ENCODE measurements at places on chromosomes 13 and 19. TPM values are rescaled to one million over a fixed set of nuclear protein-coding genes. Genes with fewer than 3 reads are reported as not detected.

The RXFP2 gene
- not detected for total RNA-seq

The CGB5 gene
- total RNA-seq, result not detected

The ATP4A gene
- not detected for total RNA-seq

The RYR1 gene
- 1.3 TPM for total RNA-seq

The RNF225 gene
- not detected for total RNA-seq

The CYP2A7 gene
- not detected for total RNA-seq

The GDF15 gene
- 1.3 TPM for total RNA-seq

The PSG7 gene
- total RNA-seq, result not detected

GRCh38 chr13:28093881-28094280, 6.5 kb downstream of the FLT3 start:
- DNase-seq, result no peak
- H3K4me3 ChIP-seq, result no peak overlapping the region
- H3K27me3 ChIP-seq, result peaks cover 5% of the 10 kb centered on the region
- H3K4me1 ChIP-seq, result no peaks in the 10 kb centered on the region
- no peaks in the 10 kb centered on the region for H3K36me3 ChIP-seq

GRCh38 chr13:28349907-28350654, 144.8 kb downstream of the FLT1 start:
- H3K36me3 ChIP-seq, result peaks cover 74% of the 10 kb centered on the region
- no peak for DNase-seq
- peaks cover 75% of the 10 kb centered on the region for H3K4me1 ChIP-seq
- peak overlapping the region; percentile 39 for H3K4me3 ChIP-seq
- peak overlapping the region; percentile 3 for H3K27ac ChIP-seq

GRCh38 chr19:50646074-50646807, 3.0 kb upstream of the C19orf81 start:
- H3K27me3 ChIP-seq, result peaks cover 9% of the 10 kb centered on the region
- no peak for DNase-seq
- H3K4me1 ChIP-seq, result peaks cover 3% of the 10 kb centered on the region
- no peak overlapping the region for H3K4me3 ChIP-seq
- peaks cover 10% of the 10 kb centered on the region for H3K36me3 ChIP-seq

GRCh38 chr13:63409791-63410351, 1994.2 kb upstream of the PCDH20 start:
- no peak overlapping the region for H3K4me3 ChIP-seq
- H3K27me3 ChIP-seq, result peaks cover 1% of the 10 kb centered on the region
- H3K36me3 ChIP-seq, result no peaks in the 10 kb centered on the region
- no peak overlapping the region for H3K27ac ChIP-seq

DNA sequence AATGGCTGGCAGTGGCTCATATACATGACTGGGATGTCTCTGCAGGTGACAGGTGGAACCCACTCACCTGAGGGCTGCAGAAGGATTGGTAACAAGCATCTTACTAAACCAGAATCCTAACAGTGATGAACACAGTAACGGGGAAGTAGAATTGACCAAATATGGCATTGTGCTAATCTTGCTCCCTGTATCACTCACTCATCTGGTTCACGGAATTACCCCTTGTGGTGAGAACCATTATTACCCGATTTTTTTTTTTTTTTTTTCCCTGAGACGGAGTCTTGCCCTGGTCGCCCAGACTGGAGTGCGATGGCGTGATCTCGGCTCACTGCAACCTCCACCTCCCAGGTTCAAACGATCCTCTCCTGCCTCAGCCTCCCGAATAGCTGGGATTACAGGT, 69.5 kb downstream of the PTPRS start:
- H3K27ac ChIP-seq, result no peak overlapping the region
- H3K4me3 ChIP-seq, result no peak overlapping the region
- peaks cover 10% of the 10 kb centered on the region for H3K36me3 ChIP-seq

DNA sequence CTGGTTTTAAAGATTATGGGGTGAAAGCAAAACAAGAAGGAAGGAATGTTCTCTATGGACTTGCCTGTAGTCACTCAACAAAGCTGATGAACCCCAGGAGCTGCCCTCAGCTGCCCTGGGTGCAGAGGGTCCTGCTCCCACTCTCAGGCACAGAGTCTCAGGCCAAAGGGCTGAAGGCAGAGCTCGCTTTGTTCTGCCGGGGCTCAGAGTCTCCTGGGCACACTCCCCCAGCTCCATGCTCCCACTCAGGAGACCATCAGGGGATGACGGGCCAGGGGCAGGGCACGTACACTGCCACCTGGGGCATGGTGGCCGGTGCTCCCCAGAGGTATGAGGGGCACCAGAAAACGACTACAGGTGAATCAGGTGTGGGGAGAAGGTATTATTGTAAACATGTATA, 46.8 kb upstream of the SPACA7 start:
- no peak for DNase-seq
- peaks cover 13% of the 10 kb centered on the region for H3K27me3 ChIP-seq
- H3K4me1 ChIP-seq, result no peaks in the 10 kb centered on the region
- no peak overlapping the region for H3K4me3 ChIP-seq

GRCh38 chr13:49615836-49616675, 12.3 kb upstream of the ARL11 start:
- peaks cover 8% of the 10 kb centered on the region for H3K27me3 ChIP-seq
- no peak for DNase-seq
- peak overlapping the region; percentile 98 for H3K27ac ChIP-seq
- no peaks in the 10 kb centered on the region for H3K36me3 ChIP-seq

- H3K27ac ChIP-seq, result no peak overlapping the region
- H3K36me3 ChIP-seq, result no peaks in the 10 kb centered on the region
- no peak overlapping the region for H3K4me3 ChIP-seq
- H3K4me1 ChIP-seq, result no peaks in the 10 kb centered on the region
Observed at GRCh38 chr13:79589603-79590393, 108.8 kb downstream of the NDFIP2 start.

GRCh38 chr13:76992548-76993001, 694 bp downstream of the CLN5 start:
- DNase-seq, result no peak
- no peaks in the 10 kb centered on the region for H3K36me3 ChIP-seq
- no peaks in the 10 kb centered on the region for H3K27me3 ChIP-seq

- H3K4me1 ChIP-seq, result no peaks in the 10 kb centered on the region
- H3K27ac ChIP-seq, result no peak overlapping the region
- H3K27me3 ChIP-seq, result no peaks in the 10 kb centered on the region
- no peak overlapping the region for H3K4me3 ChIP-seq
- DNase-seq, result no peak
Observed at GRCh38 chr13:47004027-47004426, 107.2 kb upstream of the HTR2A start.

GRCh38 chr13:102970542-102970941, 95.7 kb downstream of the SLC10A2 start:
- H3K36me3 ChIP-seq, result no peaks in the 10 kb centered on the region
- no peak for DNase-seq
- H3K27ac ChIP-seq, result no peak overlapping the region
- no peaks in the 10 kb centered on the region for H3K27me3 ChIP-seq

DNA sequence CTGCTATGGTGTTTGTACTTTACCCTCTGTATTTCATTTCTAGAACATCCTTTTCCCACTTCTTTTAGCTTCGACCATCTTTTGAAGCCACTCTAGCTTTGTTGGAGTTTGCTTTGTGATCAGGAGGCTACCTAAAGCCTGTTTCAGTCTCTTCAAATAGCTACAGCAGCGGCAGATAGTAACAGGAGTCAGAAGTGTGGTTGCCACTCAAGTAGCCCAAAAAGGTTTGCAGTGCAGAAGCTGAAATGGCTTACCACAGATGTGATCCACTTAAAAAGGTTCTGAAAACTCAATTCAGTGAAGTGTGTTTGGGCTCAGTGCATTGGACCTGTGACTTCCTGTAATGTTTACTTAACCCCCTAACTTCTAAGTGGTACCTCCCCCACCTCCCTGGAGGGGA, 26.2 kb downstream of the WASF3 start:
- DNase-seq, result no peak
- H3K36me3 ChIP-seq, result no peaks in the 10 kb centered on the region
- H3K4me1 ChIP-seq, result peaks cover 3% of the 10 kb centered on the region
- no peaks in the 10 kb centered on the region for H3K27me3 ChIP-seq

DNA sequence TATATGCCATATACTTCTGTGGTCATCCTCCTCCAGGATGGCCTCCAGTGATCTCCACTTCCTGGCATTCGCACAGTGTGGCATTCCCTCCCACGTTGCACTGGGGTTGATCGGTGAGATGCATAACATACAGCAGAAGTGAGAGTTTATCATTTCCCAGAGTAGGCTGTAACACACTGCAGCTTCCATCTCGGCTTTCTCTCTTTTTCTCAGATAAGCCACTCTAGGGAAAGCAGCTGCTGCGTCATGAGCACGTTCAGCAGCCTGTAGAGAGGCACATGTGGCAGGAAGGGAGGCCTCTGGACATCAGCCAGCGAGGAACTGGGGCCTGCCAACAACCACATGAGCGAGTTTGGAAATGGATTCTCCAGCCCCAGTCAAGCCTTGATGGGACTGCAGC, 807.1 kb downstream of the DIAPH3 start:
- DNase-seq, result no peak
- no peak overlapping the region for H3K4me3 ChIP-seq
- H3K27ac ChIP-seq, result no peak overlapping the region
- H3K36me3 ChIP-seq, result no peaks in the 10 kb centered on the region
- peaks cover 2% of the 10 kb centered on the region for H3K27me3 ChIP-seq

DNA sequence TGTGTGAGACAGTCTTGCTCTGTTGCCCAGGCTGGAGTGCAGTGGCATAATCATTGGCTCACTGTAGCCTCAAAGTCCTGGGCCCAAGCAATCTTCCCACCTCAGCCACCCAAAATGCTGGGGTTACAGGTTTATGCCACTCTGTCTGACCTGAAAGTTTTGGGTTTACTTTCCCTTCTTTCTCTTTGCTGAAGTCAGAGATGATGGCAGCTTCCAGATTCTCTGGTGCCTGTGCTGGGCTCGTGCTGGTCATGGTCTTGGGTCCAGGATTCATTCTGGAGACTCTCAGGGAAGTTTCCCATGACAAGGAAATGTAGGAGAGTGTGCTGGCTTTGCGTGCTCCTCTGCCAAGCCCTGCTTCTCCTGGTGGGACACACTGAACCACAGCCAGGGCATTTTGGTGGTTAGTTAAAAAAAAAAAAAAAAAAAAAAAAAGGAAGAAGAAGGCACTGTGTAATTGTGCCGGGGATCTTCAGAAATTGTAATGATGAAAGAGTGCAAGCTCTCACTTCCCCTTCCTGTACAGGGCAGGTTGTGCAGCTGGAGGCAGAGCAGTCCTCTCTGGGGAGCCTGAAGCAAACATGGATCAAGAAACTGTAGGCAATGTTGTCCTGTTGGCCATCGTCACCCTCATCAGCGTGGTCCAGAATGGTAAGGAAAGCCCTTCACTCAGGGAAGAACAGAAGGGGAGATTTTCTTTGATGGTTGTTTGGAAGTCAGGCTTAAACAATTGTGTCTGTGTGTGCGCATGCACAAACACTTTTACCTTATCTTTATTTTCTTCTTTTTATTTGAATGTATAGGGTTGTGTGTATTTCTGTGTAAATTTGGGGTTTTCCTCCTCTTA, at the start of gene ALOX5AP:
TSS of gene ALOX5AP (plus strand) at position 519 of the 847 bp plus-strand sequence. CDS start at position 582, 63 bp downstream.
- H3K36me3 ChIP-seq, result no peaks in the 10 kb centered on the region
- H3K4me1 ChIP-seq, result peaks cover 31% of the 10 kb centered on the region
- peaks cover 5% of the 10 kb centered on the region for H3K27me3 ChIP-seq
- H3K27ac ChIP-seq, result no peak within 1 kb of the TSS
- DNase-seq, result no peak

DNA sequence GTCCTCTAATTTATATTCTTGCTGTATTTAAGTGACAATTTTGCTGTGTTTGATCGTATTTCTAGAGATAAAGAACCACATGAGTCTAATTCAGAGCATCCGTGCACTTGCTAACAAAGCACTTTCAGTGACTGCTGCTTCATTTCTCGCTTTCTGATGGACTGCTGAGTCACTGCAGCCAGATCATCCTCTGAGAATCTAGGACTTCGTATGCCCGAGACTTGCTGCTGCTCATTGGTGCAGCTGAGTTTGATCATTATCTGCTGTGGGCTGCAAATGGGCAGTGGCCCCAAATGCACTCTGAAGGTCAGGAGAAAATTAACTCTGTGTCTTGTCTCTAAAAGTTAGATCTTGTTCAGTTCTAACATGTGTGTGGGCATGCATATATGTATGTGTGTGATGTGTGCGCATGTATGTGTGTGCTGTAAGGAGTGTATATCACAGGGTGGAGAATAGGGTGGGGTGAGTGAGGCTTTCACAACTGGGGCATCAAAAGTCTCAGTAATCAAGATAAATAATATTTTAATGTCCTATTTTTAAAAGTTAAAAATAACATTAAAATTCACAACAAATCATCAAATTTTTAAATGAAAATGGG, 342.6 kb downstream of the MTUS2 start:
- H3K4me1 ChIP-seq, result no peaks in the 10 kb centered on the region
- no peak overlapping the region for H3K4me3 ChIP-seq
- DNase-seq, result no peak
- H3K36me3 ChIP-seq, result no peaks in the 10 kb centered on the region
